Fibroblast of skin of scalp (primary cell): ENCODE measurements at places on chromosomes 16 and 17.
A peak's percentile ranks its signal among the peaks of the same experiment; 100 is the strongest.

- peak; percentile 3 for DNase-seq
These were observed 790 bp downstream of the CRHR1 start for GRCh38 chr17:45784741-45785479.

DNA sequence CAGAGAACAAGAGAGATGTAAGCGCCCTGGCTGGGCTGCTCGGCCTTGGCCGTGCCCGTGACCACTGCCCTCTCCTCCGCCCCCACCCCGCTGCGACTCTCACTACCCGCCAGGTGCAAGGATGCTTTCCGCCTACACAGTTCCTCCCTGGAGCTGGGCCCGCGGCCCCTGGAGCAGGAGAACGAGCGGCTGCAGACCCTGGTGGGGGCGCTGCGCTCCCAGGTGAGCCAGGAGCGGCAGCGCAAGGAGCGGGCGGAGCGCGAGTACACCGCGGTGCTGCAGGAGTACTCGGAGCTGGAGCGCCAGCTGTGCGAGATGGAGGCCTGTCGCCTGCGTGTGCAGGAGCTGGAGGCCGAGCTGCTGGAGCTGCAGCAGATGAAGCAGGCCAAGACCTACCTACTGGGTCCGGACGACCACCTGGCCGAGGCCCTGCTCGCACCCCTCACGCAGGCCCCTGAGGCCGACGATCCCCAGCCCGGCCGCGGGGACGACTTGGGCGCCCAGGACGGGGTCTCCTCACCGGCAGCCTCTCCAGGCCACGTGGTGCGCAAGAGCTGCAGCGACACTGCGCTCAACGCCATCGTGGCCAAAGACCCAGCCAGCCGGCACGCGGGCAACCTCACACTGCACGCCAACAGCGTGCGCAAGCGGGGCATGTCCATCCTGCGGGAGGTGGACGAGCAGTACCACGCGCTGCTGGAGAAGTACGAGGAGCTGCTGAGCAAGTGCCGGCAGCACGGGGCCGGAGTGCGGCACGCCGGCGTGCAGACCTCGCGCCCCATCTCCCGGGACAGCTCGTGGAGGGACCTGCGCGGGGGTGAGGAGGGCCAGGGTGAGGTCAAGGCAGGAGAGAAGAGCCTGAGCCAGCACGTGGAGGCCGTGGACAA lies 9.2 kb upstream of the MRPL58 start:
- no peak for DNase-seq

GRCh38 chr17:13634021-13634420 lies 32.3 kb upstream of the HS3ST3A1 start:
- DNase-seq = no peak

DNA sequence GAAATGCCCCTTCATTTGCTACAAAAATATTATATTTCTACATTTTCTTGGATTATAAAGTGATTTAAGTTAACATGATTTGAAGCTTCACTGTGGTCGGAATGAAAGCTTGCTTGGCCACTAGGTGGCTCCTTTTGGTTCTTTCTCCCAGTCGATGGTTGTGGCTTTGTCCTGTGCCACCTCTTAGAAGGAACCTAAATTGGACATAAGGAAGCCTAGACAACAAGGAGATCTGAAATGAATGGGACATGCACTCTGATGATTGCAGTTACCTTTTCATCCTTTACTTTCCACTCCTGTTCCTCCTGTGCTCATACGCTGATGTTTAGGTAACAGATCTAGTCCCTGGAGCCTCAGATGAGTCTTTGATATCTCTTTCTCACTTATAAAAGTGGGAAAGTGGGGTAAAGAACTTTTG lies 39.2 kb downstream of the FTO start:
- DNase-seq = peak; percentile 35

- DNase-seq = no peak
These were observed 63.6 kb upstream of the DOC2B start for GRCh38 chr17:245020-245419.

DNA sequence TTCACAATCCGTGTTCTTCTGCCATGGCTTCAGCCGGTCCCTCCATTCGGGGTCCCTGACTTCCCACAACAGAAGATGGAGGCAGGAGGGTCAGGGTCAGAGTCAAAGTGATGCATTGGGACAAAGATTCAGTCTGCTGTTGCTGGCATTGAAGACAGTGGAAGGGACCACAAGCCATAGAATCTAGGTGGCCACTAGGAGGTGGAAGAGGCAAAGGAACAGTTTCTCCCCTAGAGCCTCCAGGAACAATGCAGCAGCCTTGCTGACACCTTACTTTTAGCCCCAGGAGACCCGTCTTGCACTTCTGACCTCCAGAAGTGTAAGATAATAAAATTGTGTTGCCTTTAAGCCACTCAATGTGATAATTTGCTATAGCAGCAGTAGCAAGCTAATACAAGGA lies 55.9 kb downstream of the MFSD11 start:
- DNase-seq = peak; percentile 25

GRCh38 chr17:78958641-78959127 lies 21.0 kb downstream of the LGALS3BP start:
- DNase-seq = no peak

- no peak for DNase-seq
These were observed 724 bp downstream of the MVP start for GRCh38 chr16:29820730-29821642.

DNA sequence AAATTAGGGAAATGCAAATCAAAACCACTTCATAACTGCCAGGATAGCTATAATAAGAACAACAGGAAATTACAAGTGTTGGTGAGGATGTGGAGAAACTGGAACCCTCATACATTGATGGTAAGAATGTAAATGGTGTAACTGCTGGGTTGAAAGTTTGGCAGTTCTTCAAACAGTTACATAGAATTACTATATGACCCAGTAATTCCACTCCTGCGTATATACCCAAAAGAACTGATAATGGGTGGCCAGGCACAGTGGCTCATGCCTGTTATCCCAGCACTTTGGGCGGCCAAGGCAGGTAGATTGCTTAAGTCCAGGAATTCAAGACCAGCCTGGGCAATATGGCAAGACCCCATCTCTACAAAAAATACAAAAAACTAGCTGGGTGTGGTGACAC lies 4.5 kb upstream of the CMTM4 start:
- DNase-seq = no peak

- peak; percentile 27 for DNase-seq
These were observed 10.9 kb upstream of the HS3ST6 start for GRCh38 chr16:1929105-1929504.

- no peak for DNase-seq
These were observed 29.5 kb downstream of the MPRIP start for GRCh38 chr17:17071531-17072360.

DNA sequence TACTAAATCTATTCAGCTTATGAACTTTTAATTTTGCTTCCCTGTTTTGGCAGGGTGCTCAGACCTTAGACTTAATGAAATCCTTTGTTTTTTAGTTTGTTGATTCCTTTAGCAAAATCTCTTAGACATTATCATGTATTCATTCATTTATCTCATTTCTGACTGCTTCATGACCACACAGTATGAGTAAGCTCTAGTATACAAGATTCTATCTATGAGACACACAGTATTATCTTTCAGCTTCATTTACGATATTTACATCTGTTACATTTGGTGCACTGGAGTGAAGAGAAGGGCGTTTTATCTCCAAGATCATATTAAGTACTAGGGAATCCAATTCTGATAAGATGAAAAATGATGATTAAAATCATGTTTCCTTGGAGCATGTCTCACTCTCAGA lies 448.1 kb upstream of the CA10 start:
- DNase-seq = no peak

- no peak for DNase-seq
These were observed 648.5 kb upstream of the RBFOX1 start for GRCh38 chr16:6684076-6684673.

GRCh38 chr17:1054656-1055055 lies 57.7 kb downstream of the TIMM22 start:
- DNase-seq = no peak

DNA sequence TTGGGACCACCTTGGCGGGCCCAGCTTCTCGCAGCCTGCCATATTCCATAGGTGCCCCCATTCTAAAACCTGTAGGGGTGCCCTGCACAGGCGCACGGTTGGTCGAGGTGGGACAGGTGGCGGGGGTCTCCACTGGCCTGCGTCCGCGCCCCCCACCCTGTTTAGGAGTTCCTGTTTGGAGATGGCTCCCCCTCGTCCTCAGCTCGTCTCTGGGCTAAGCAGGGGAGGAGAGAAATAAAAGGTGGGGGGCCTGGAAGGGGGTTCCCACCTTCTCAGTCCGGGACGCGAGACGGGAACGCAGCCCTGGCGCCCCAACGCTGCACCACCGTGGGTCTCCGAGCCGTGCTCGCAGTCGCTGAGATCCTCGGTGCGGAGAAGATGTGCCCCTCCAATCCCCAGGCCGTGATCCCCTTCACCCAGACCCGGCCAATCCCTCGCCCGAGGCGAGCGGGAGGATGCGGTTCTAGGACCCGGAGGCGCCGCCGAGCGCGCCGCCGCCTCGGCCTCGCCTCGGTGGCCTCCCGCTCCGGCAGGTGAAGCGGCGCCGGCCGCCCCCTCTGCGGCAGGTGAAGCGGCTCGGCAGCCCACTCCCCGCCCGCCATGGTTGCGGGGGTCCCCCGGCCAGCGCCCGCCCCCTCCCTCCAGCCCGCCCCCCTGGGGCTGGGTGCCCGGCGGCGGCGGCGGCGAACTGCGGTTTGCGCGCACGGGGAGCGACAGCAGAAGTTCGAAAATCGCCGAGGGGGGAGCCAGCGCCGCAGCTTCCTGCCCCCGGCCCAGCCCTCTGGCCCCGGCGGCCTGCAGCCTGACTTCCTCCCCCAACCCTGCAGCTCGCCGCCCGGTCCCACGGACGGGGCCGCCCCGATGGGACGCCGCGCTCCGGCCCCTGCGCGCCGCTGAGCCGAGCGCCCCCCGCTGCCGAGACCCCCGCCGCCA lies at the start of gene FMNL1:
FMNL1 (plus strand) TSS at position 805 of the 933 bp plus-strand sequence. CDS start 240 bp downstream, outside the sequence.
- no peak for DNase-seq

DNA sequence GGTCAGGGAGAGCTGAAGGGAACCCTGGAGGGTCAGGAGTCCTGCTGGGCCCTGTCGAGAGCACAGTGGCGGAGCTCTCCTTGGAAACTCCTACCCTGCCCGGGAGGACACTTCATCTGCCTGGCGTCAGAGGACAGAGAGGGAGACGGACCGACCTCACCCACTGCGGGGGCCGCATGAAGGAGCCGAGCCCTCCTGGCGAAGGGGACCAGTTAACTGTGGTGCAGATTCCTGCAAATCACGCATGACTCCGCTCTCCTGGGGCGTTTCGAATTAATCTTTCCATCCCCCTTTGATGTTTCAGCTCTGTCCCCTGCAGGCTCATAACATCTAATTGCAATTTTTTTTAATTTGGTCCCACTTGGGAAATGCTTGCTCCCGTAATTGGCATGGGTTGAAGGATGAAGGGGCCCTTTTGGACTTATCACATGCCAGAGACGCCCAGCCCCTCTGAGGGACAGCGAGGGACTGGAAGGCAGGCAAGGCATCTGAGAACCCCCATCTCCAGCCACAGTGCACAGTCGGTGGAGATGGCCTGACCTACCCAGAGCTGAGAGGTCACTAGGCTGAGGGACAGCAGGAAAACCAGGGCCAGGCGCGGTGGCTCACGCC lies 26.5 kb downstream of the RPH3AL start:
- no peak for DNase-seq

- DNase-seq = peak; percentile 92
These were observed 109.9 kb downstream of the METRNL start for GRCh38 chr17:83189044-83190003.

- DNase-seq = peak; percentile 61
These were observed 308.4 kb downstream of the ZFHX3 start for GRCh38 chr16:72739577-72739976.

GRCh38 chr16:69005641-69006355 lies 99.7 kb upstream of the HAS3 start:
- DNase-seq = no peak

DNA sequence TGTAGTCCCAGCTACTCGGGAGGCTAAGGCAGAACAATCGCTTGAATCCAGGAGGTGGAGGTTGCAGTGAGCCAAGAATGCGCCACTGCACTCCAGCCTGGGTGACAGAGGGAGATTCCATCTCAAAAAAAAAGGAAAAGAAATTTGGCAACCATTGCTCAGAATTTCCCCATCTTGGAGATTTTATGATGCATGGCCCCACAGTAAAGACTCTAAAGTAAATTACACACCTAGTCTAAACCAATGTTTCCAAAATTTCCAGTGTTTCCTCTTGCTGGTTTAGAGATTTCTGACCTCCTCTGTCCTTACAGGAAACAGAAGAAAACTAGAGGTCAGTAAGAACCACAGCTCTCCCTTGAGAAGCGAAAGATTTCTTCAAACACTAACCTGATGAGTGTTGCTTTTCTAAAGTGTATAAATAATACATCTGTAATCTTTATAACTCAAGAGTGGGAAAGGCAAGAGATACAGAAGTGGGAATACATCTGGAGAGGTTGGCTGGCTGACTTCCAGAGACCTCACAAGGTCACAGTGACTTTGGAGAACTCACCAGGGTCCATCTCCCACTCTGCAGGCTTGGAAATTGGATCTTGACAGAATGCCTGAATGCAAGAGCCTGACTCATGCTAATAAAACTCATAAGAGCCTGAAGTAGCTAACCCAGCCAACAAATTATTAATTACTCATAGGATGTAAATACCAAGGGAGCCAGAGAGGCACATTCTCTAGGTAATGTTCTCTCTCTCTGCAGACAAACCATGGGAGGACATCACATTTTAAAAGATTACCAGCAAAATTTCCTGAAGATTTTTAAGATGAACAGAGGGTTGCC lies 8.8 kb downstream of the ADAT1 start:
- DNase-seq = peak; percentile 46

DNA sequence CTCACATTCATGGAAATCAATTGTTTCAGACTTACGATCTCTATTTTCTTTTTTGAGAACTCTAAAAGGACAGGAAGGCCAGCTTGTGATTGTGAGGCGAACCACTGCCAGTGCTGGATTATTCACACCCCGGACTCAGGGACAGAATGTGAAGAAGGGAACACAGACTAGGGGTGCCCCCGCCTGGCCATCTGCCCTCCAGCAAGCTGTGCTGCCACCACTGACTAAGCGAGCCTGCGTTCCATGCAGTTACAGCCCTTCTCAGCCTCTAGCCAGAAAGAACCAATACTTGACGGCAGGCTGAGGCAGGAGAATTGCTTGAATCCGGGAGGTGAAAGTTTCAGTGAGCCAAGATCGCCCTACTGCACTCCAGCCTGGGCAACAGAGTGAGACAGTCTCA lies 2.8 kb downstream of the HAGH start:
- DNase-seq = peak; percentile 38

DNA sequence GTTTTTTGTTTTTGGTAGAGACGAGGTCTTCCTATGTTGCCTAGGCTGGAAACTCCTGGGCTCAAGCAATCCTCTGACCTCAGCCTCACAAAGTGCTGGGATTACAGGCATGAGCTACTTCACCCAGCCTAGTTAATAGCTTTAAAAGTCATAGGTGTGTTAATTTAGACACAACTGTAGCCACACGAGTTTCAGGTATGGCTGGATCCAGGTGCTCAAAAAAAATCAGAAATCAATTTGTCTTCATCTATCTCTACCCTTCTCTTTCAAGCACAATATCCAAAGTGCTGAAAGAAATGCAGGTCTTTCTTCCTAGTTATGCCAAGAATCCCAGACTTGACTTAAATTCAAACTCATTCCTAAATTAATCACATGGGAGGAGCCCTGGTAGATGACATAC lies 23.9 kb upstream of the C16orf87 start:
- no peak for DNase-seq

GRCh38 chr16:22813948-22814710 lies at the start of gene HS3ST2:
Gene HS3ST2, plus strand, starts transcription at chr16:22814162. Its CDS starts 449 bp downstream, at chr16:22814611.
- peak; percentile 21 for DNase-seq
